Activated T-helper 1 cell treated with Interleukin-2 at 50 U/mL for 16 hours (primary cell): ENCODE measurements at places on chromosomes 12 and 14.
A peak's percentile ranks its signal among the peaks of the same experiment; 100 is the strongest.

GRCh38 chr12:128914908-128915563 lies 61.8 kb downstream of the GLT1D1 start:
- DNase-seq, result no peak

DNA sequence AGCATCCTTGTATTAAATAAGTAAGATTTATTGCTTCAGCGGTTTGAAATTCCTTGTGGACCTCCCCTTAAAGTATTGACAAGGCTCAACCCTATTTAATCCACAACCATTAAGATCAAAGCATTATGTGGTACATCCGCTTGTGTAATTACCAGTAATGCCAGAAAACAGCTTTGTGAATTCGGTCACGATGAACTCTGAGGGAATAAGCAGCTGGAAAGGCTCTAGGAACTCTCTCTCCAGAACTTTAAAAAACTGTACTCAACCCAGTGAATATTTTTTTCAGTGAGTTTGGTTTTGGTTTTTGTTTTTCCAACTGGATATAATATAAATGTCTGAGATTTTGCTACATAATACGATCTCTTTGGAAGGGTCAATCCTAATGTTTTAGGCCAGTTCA lies 49.3 kb upstream of the DIO2 start:
- no peak for DNase-seq

DNA sequence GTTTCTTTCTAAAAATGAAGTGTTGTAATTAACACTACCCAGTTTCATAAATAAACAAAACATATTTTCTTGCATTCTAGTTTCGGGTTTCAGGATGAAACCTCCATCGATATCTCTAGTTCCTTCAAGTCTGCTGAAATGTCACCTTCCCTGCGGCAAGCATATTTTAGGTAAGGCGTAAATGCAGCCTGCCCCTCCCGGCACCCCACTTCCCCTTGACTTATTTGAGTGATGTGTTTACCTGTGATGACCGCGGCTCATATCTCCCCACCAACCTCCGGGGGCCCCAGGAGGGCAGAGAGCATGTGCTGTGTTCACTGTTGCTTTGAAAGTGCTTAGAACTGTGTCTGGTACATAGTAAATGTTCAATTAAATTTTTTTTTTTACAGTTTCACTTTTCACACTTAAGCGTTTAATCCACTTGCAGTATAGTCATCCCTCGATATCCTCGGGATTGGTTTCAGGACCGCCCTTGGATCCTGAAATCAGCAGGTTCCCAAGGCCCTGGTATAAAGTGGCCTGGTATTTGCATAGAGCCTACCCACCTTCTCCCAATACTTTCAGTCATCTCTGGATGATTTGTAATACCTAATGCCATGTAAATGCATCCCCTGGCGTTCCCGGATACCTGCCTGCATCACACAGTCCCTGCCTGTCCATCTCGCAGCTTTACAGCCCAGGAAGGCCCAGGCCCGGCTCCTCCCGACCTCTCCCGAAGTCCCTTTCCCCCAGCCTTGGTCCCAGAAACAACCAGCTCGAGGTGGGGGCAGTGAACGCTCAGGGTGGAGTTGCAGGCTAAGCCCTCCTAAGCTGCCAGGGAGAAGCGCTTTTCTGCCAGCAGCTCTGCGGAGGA lies 40.2 kb upstream of the FBRSL1 start:
- no peak for DNase-seq

GRCh38 chr14:49417790-49418189 lies 168.4 kb downstream of the RPS29 start:
- no peak for DNase-seq

- no peak for DNase-seq
Observed at GRCh38 chr14:23413681-23414080, 5.6 kb upstream of the MYH6 start.

DNA sequence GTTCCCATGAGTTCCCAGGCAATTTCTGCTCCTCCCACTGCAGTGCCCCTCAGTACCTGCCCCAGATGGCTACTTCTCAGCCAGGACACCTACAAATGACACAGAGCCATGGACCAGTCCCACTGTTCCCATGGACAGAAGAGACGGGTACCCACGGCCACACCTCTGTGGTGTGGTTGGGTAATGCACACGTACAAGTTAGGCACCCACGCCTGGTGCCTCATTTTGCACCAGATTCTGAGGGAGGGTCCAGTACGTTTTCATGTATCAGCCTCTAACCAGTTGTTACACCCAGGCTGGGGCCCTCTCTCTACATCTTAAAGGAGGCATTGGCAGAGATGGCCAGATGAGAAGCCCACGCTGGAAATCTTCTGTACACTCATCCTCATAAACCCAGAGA lies 114.0 kb downstream of the DICER1 start:
- no peak for DNase-seq

GRCh38 chr14:21098076-21098891 lies at the start of gene ZNF219:
Gene ZNF219, minus strand, starts transcription at chr14:21098655. Its CDS starts 5,064 bp downstream, at chr14:21093591.
- DNase-seq, result peak; percentile 27

GRCh38 chr14:92658160-92658559 lies 90.3 kb downstream of the LGMN start:
- no peak for DNase-seq

DNA sequence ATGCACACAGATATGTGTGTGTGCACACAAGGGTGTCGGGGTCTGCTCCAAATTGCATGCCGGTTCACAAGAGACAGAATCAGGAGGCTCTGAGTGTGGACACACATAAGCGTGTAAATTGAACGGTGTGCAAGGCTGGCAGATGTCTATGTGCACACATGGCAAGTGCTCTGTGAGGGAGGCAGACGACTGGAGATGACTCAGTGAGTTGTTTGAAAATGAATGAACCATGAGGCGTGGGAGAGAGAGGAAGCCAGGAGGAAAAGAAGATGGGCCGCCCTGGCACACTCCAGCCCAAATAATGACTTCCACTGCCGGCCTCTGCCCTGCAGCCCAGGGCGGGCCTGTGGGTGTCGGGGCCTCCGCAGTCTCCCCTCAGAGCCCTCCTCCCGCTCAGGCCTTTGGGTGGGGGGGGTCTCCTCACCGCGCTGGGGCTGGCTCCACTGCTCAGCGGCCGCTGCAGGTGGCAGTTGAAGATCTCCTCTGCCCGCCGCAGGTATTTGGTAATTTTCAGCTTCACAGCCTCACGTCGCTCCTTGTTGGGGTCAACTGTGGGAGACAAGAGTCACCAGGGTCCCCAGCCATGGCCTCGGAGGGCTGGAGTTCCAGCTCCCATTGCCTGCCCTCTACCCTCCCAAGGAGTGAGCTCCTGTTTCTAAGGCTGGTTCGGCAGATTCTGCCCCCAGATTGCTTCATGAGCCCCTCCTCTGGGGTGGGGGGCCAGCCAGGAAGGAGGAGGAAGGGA lies 3.5 kb downstream of the RPS6KL1 start:
- DNase-seq, result no peak

GRCh38 chr12:53750812-53751335 lies 905 bp downstream of the CISTR start:
- DNase-seq, result no peak

DNA sequence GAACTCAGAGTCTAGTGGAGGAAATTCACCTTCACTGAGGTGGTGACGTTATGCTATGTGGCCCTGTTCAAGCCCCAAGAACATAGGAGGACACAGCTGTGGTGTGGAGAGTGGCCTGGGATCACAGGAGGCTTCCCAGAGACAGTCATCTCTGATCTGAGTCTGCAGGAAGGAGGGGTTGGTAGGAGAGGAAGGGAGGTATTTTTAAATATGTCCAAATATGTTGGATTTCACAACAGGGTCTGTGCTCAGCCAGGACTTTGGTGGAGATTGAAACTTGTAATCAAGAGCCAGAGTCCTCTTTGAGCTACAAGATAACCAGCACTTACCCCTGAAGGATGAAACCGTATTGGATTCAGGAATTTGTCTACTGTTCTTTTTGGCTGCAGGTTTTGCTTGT lies 26.4 kb upstream of the MED13L start:
- no peak for DNase-seq
